ENCODE measurements at places on chromosomes 12 and 14. TPM values are rescaled to one million over a fixed set of nuclear protein-coding genes. Genes with fewer than 3 reads are reported as not detected.

- DNase-seq, result no peak
- no peaks in the 10 kb centered on the region for H3K36me3 ChIP-seq
- H3K27me3 ChIP-seq, result no peaks in the 10 kb centered on the region
These were observed 202.6 kb upstream of the ALG10B start for GRCh38 chr12:38113991-38114390.

DNA sequence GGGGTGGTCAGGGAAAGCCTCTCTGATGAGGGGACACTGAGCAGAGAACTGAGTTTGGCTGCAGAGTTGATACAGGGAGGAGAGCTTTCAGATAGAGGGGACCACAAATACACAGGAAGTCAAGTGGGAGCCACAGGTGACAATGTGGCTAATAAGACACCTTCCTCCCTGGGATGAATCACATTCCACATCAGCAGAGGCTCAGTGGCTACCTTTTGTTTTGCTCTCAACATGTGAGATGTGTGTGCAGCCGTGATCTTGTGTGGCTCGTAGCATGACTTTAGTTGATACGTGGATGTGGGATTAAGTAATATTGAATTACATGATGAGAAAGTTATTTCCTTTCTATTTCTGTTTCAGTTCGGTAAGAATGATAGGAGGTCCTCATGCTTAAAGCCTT lies 7.5 kb downstream of the CRADD start:
- H3K27me3 ChIP-seq, result no peaks in the 10 kb centered on the region
- no peaks in the 10 kb centered on the region for H3K36me3 ChIP-seq
- H3K4me1 ChIP-seq, result peaks cover 21% of the 10 kb centered on the region
- H3K4me3 ChIP-seq, result no peak overlapping the region
- H3K27ac ChIP-seq, result no peak overlapping the region
- no peak for DNase-seq

DNA sequence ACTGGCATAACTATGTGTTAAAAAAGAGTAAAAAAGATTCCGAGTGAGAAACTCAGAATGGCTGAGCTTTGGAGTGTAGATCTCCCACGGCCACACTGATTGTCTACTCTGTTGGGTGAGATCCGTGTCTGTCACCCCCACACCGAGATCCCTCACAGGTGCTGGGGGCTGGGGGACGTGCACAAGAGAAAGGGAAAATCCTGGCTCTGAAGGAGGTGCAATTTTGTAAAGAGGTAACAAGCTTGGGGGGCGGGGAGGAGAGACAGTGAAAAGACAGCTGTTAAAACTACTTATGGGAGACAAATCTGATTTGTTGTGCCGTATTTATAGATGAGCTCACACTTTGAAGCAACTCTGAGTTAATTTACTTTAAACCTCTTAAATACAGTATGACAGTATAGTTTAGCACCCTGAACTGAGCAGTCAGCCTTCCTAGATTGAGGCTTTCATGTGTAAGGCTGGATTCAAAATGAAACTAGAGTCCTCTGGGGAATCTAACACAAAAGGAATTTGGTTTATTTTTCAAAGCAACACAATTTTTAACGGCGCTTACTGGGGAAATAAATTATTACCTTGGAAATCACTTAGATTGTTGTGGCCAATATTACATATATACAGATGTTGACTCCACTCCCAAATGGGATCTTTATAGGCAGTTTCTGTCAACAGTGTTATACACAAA lies 167.4 kb upstream of the RGS6 start:
- H3K4me3 ChIP-seq, result no peak overlapping the region
- H3K36me3 ChIP-seq, result no peaks in the 10 kb centered on the region
- H3K4me1 ChIP-seq, result no peaks in the 10 kb centered on the region
- H3K27me3 ChIP-seq, result no peaks in the 10 kb centered on the region
- DNase-seq, result no peak
- H3K27ac ChIP-seq, result no peak overlapping the region

- no peak overlapping the region for H3K4me3 ChIP-seq
- H3K27me3 ChIP-seq, result no peaks in the 10 kb centered on the region
- DNase-seq, result no peak
- H3K4me1 ChIP-seq, result no peaks in the 10 kb centered on the region
- H3K27ac ChIP-seq, result no peak overlapping the region
These were observed 54.7 kb upstream of the AMN1 start for GRCh38 chr12:31783556-31783955.

The ANKRD33 gene
- total RNA-seq, result not detected

GRCh38 chr12:4743046-4743445 lies 22.8 kb downstream of the GALNT8 start:
- no peaks in the 10 kb centered on the region for H3K4me1 ChIP-seq
- no peak overlapping the region for H3K4me3 ChIP-seq
- no peak for DNase-seq
- H3K36me3 ChIP-seq, result no peaks in the 10 kb centered on the region
- no peak overlapping the region for H3K27ac ChIP-seq
- no peaks in the 10 kb centered on the region for H3K27me3 ChIP-seq

DNA sequence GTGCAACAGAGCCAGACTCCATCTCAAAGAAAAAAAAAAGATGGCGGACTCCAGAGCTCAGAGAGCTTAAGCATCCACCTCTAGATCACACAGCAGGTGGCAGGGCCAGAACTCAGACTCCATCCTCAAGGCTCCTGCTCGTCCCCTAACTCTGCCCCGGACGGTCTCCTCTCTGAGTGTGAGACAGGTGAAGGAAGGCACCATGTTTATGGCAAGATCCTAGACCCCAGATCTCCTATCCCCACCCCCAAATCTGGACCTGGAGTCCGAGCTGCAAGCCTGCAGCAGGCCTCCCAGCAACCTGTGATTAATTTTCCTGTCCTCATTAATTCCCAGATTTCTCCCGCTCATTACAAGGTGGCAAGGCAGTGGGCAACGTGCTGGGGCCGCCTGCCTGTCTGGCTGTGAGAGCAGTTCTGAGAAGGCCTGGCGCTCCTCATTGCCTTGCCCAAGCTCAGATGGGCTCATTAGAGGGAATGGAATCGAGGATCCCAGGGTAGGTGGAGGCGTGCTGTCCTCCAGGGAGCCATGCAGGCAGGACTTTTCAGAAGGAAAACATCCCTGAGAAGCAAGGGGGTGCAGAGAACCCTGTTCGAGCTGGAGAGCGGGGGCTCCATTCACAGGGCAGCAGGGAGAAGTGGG lies 296.6 kb upstream of the RTL1 start:
- H3K27me3 ChIP-seq, result no peaks in the 10 kb centered on the region
- no peaks in the 10 kb centered on the region for H3K36me3 ChIP-seq
- H3K27ac ChIP-seq, result no peak overlapping the region
- no peaks in the 10 kb centered on the region for H3K4me1 ChIP-seq

The NEDD1 gene
- total RNA-seq, result 27.9 TPM

DNA sequence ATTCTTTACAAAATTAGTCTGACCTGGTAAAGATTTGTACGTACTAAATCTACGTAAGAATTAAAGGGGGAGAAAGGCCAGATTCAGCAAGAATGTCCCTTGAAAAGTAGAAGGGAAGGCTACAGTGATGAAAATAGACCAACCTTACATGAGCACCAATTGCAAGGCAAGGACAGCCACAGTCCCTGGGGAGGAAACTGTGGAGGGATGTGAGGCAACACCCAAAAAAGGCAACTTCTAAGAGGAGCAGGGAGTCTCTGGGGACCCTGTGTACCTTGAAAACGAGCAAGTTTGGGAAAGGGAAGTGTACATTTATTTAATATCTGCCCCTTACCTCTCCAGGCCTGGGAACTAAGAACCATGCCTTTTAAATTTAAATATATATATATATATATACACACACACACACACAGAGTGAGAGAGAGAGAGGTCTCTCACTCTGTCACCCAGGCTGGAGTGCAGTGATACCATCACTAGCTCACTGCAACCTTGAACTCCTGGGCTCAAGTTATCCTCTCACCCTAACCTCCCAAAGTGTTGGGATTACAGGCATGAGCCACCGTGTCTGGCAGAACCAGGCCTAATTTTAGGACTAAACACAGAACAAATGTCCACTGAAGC lies 56.4 kb downstream of the TMCC3 start:
- no peaks in the 10 kb centered on the region for H3K4me1 ChIP-seq
- no peak overlapping the region for H3K27ac ChIP-seq
- DNase-seq, result no peak
- no peak overlapping the region for H3K4me3 ChIP-seq

The SERPINA12 gene
- not detected for total RNA-seq

The GPHN gene
- 18.8 TPM for total RNA-seq

The RASSF8 gene
- total RNA-seq, result not detected

The CCDC196 gene
- total RNA-seq, result not detected

The CACNA2D4 gene
- total RNA-seq, result 15.1 TPM
